BJ (cell line): ENCODE measurements at places on chromosomes 3 and 15.

DNA sequence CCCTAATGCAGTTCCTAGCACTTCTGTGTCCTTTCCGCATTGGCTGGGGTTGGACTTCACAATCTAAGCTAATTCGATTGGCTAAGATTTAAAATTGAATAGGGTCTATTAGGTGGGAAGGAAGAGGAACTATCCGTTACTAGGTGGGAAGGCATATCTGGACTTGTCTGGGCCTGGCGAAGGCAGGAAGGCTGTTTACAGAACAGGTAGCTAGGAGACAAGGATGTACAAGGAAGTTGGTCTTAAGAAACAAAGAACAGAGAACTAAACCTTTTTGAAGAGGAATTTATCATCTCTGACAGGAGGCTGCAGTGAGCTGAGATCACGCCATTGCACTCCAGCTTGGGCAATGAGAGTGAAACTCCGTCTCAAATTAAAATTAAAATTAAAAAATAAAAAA lies 17.3 kb upstream of the ATG7 start:
- DNase-seq = no peak

GRCh38 chr3:32713181-32713580 lies 28.2 kb downstream of the CNOT10 start:
- DNase-seq = no peak

GRCh38 chr3:152268555-152269055 lies at the start of gene MBNL1:
MBNL1 (plus strand) TSS chr3:152268929; CDS start chr3:152300194, 31,265 bp downstream.
- DNase-seq = no peak

DNA sequence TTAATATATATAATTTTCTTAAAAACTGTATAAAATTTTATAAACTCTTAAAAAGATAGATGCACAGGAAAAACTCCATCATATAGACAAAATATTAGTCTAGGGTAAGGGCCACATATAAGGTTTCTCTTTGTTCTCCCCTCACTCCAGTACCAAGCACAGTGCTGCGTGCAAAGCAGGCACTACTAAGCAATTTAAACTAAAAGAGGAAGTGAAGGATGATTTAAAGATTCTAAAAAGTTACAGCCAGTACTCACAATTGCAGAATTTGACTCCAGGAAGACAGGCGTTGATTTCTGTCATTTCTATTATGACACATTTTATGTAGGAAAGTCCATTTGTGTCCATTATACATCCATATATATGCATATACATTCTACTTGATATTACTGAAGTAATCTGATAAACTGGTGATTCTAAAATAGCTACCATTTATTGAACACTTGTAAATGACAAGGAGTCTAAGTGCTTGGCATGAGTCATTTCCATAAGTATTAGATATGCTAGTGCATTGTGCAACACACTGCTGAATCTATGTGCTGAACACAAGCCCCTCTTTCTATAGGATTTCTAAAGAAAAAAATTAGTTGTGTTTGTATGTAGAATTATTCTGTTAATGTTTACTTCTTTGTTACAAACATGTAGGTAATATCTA lies 785.5 kb upstream of the ARRDC4 start:
- no peak for DNase-seq

DNA sequence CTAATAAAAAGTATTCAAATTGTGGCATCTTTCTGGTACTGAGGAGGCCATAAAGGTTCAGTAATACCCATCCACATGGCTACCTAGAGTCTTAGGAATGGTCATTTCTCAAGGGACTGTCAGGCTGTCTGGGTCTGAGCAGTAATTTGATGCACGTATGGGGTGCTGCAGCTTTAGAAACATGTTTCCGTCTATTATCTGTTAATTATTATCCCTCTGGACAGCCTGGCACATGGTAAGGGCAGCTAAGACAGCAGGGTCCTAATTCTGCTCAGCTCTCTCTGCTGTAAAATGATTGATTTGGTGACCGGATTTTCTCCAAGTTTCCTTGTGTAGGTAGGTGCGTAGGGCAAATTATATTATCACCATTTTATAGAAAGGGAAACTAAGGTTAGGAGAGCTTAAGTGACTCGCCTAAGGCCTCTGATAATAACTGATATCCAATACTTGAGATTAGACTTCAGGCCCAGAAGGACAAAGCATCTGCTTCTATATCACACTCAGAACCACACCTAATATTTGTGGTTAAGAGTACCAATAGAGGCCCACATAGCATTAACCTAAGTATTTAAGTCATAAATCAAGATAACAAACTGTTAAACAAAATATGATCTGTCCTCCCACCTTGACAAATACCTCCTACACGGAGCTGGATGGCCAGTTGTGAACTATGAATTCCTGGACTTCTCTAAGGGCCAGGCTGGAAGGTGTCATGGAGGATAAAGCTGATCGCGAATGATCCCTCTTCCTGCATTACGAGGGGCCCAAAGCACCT lies 2.9 kb upstream of the RAP2B start:
- DNase-seq = no peak

GRCh38 chr3:112984485-112984884 lies 6.3 kb upstream of the GTPBP8 start:
- DNase-seq = no peak

- no peak for DNase-seq
Measured at GRCh38 chr15:51879555-51879954, 50.1 kb downstream of the TMOD3 start.

DNA sequence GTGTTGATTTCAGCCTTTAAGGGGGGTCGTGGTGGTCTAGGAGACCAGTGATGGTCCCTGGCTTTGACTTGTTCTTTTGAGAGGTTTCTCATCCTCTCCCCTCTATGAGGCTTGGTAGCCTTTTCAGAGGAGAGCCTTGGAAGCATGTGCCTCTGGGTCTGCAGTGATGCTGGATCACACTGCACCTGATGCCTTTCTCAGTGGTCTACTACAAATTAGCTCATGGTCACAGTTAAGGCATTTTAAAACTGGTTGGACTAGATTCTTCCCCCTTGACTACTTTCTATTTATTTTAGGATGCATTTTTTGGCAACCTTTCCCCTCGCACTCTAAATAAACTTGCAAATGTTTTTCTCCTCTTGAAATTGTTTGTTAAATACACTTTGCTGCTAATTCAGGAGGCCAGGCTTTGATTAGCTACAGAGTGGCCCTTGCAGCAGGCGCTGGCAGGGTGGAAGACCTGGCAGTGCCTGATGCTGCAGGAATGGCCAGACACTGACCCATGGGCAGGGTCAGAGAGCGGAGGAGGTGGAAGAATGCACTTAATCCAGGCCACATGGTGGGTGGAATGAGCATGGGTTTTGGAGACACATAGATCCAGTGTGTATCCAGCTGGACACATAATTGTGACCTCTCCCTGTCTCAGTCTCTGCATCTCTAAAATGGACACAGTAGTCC lies 318.8 kb upstream of the CTDSPL start:
- no peak for DNase-seq

GRCh38 chr3:101850246-101851051 lies 1.1 kb downstream of the NFKBIZ start:
- DNase-seq = no peak

DNA sequence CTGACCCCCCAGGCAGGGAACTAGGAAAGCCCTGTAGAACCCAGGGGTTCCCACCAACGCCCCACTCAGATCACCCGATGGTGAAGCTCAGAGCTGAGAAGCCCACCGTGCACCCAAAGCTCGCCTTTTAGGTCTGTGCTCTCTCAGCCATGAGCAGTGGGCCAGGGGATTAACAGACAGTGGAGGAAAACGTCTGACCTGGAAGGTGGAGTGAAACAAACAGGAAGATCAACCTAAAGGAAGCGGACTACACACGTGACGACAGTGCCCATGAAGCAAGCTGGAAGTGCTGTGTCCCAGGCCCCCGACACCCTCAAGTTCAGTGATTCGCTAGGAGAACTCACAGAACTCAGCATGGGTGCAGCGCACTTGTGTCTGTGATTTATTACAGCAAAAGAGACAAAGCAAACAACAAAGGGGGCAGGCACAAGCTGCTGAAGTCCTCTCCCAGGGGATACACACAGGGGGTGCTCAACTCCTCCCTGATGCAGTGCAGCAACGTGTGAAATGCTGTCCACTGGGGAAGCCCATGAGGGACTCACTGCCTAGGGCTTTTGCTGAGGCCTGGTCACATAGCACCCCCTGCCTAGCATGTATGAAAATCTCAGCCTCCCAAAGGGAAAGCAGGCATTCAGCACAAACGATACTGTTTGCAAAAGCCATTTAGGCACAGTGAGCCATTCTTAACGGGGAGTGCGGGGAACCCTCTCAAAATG lies 43.5 kb downstream of the CFAP92 start:
- DNase-seq = no peak

GRCh38 chr3:191531434-191531972 lies 70.5 kb downstream of the PYDC2 start:
- DNase-seq = no peak

- no peak for DNase-seq
Measured at GRCh38 chr3:10907262-10907661, 85.3 kb upstream of the SLC6A1 start.

DNA sequence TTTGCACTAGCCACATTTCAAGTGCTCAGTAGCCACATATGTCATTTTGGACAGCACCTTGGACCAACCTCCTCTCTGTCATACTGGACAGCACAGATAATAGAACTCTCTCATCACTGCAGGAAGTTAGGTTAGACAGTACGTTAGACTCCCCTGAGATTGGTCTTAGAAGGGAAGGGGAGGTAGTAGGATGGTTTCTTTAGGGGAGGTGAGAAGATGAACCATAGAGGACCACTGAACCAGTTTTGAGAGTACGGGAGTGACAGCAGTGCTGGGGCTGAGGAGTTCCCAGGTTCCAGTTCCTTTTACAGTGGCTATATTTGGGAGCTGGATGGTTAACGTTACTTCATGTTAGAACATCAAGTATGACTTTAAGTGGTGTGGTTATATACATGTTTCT lies 7.8 kb downstream of the LRCH3 start:
- no peak for DNase-seq

- no peak for DNase-seq
Measured at GRCh38 chr3:32782407-32782806, 35.4 kb upstream of the TRIM71 start.

- no peak for DNase-seq
Measured at GRCh38 chr3:35674451-35675109, 35.3 kb downstream of the ARPP21 start.

DNA sequence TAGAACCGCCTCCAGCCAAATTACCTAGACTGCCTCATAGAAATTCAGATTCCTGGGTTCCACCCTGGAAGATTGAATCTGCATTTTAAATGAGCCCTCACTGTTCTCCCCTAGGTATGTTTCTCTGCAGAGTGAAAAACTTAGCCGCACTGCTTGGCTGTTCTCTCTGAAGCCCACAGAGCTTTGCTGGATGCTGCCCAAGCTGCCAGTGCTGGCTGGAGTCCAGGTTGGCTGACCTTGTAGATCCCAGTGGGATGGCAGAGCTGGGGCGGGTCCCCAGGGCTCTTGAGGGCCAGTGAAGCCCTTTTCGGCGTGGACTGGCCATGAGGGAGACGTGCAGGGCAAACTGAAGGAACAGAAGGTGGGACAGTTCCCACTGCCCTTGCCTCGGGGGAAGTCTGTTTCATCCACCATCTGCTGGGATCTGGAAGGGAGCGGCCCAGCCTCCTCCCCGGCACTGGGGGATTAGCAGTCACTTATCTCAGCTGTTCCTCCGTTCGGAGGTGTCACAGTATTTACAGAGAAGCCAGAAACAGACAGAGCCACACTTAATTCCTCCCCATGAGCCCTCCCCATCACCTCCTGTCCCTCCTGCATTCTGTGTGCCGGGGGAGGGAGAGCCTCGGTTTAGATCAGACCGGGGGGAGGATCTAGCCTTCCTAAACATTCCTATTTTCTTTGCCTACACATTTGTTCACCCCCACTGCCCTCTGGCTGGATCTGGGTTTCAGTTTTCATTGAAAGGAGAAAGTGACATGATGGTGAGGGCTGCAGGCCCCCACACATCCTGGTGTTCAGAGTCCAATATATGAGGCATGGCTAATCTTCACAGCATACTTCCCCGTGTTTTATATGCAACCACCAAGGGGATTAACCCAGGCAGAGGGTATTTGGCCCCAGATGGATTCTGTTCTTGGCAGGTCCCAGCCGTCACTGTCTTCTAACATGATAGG lies 4.1 kb upstream of the ACTC1 start:
- no peak for DNase-seq

- DNase-seq = no peak
Measured at GRCh38 chr15:26261413-26261812, 398.3 kb upstream of the ATP10A start.

- no peak for DNase-seq
Measured at GRCh38 chr3:10599444-10599843, 94.1 kb upstream of the ATP2B2 start.

- DNase-seq = no peak
Measured at GRCh38 chr3:50357481-50357880, 1.8 kb downstream of the TMEM115 start.

GRCh38 chr3:139235192-139235591 lies 108.6 kb upstream of the MRPS22 start:
- no peak for DNase-seq

- no peak for DNase-seq
Measured at GRCh38 chr3:188557235-188557634, 403.3 kb downstream of the LPP start.

DNA sequence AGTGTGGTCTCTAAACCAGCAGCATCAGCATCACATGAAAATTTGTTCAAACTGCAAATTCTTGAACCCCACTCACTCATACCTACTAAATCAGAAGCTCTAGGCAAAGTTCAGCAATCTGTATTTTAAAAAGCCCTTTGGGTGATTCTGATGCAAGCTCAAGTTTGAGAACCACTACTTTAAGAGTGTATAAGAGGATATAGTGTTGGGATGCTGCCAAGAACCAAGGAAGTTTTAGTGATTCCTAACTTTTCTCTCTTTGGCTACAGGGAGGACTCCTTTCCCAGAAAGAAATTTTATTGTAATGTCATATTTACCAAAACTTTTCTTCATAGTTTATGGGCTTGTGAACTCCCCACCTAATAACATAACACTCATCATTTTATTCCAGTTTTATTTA lies 422.2 kb downstream of the TBC1D5 start:
- no peak for DNase-seq

DNA sequence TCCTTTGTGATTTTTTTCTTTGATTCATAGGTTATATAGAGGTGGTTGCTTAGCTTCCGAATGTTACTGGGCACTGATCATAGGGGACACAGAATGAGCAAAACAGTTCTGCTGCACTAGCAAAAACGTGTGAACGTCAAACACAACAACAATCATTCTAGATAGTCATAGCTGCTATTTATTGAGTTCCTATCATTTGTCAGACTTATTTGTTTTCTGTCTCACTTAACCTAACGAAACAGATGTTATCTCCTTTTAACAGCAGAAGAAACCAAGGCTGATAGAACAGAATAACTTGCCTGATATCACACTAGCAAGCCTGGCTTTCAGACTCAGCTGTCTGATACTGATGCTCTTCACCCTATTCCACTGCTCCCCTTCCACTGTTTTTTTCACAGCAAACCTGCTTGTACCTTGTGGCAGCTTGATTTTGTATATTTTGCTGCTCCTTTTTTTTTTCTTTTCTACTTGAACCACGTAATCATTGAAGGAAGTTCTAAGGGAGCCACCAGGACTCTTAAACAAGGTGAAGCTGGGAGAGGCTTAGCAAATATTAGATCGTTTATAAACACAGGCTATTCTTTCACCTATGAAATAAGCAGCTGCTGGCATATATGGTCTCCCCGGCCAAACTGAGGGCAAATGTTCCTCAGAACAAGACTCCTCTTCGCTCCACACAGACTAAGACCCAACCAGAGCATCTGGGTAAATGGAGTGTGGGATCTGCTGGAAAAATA lies 78.8 kb downstream of the MCF2L2 start:
- no peak for DNase-seq
